Sciatic nerve (tissue), 2 donors: ENCODE measurements at places on chromosomes 13 and 19.
A peak's percentile ranks its signal among the peaks of the same experiment; 100 is the strongest.

DNA sequence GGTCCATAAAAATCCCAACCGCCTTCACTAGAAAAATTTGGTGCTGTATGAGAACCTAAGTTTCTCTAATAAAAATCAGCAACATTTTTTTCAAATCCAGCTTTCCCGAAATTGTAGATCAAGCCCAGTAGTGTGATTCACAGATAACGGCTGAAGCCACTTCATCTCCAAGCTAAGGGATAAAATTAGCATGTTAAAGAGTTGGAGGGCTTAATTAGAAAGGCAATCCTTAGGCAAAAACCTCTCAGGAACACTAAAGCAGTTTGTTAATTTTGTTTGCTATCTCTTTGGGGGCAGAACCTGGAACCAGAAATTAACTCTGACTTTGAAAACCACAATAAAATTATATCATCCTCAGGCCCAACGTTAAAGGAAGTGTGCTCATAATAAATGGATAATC is 820.2 kb downstream of the GPC5 start:
- DNase-seq: no peak

DNA sequence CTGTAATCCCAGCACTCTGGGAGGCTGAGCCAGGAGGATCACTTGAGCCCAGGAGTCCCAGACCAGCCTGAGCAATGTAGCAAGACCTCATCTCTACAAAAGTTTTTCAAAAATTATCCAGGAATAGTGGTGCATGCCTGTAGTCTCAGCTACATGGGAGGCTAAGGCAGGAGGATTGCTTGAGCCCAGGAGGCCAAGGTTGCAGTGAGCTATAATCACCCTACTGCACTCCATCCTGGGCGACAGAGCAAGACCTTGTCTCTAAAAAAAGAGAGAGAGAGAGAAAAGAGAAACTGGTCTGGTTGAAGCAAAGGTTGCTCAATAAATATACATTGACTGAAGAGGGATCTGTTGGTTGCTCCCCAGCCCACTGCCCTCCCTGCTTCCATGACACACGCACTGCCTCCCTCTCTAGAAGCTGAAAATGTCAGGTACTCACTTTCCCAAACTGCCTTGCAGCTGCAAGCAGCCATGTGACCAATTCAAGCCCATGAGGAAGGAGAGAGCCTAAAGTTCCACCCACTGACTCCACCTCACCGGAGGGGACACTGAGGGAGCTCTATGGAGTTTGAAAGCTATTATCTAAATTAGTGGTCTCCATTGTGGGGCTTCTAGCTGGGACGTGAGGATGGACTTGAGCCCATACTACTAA is 14.0 kb downstream of the CEACAM16 start:
- DNase-seq: no peak

- no peak for DNase-seq
These were observed 16.0 kb downstream of the SSC5D start for GRCh38 chr19:55504252-55504603.

- DNase-seq: no peak
These were observed 158.9 kb downstream of the EFNB2 start for GRCh38 chr13:106376401-106377112.

- no peak for DNase-seq
These were observed 7.0 kb upstream of the PGLS start for GRCh38 chr19:17504456-17504855.

DNA sequence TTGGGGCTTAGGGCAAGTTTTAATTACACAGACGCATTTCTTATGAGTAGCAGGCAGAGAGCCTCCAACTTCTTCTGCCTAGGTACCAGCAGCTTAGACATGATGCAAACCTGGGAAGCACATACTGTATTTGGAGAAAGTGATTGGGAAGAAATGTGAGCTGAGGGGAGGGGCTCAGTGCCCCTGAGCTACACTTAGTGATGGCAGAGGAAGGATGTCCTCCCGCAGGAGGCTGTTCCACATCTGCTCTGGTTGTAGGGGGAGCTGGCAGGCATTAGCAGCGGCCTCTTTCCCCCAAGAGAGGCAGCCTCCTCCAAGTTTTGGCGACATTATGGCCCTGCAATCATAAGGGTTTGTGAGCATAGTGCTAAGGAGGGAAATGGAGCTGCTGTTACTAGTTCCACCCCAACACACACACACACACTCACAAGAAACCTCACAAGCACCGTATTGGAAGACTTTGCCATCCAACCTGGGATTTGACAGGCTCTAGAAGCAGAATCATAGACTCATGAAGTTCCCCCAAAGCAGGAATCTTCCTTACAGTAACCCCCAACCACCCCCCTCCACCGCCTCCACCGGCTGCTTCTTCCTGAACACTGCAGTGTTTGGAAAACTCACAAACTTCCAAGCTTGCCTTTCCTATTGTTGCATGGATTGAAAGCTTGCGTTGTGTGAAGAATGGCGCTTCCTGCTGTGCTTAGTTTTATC is 3.3 kb downstream of the ALOX5AP start:
- DNase-seq: no peak

DNA sequence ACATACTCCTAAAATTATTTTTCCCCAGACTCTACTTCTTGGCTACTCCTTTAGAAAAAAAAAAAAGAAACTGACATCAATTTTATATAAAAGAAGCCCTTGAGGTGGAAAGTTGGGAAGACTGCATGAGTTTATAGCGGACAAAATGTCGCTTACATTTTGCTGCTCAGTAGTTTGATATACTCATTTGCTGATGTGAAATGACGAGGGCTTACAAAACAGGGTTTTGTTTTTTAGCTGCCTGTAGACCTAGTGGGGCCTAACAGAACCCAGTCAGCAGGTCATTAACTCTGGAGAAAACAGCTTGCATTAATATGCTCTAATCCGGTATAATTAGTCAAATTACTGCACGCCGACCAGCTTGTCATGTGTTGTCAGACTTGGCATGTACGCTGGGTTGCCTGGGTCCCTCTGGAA is 37.6 kb upstream of the MAB21L1 start:
- DNase-seq: no peak

DNA sequence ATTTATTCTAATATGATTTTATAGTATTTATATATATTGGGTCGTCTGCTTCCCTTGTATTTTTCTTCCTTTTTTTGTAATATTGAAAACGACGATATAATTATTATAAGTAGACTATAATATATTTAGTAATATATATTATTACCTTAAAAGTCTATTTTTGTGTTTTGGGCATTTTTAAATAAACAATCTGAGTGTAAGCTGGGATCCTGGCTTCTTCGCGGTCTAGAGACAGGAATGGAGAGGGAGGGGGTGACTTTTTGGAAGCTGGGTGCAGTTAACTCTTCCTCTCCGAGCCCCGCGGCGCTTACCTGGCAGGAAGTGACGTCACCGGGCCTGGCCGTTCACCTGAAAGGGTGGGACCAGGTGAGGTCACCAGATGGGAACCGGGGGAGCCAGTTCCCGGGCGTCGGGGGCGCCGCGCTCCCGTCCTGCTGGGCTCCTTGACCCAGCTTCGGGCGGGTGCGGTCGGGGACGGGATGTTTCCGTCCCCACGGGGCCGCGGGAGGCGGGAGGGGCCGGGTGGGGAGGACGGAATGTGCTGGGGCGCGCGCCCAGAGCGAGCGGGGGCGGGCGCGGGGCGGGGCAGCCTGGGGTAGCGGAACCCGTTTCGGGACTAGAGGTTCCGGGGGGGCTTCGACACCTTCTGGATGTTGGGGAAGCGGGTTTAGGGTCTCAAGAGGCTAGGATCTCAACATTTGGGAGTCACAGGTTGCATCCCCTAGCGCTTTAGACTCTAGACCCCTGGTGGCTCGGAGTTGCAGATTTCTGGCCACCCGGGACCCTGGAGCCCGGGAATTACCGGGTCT is 2.8 kb downstream of the ZFP36 start:
- DNase-seq: peak; percentile 95

DNA sequence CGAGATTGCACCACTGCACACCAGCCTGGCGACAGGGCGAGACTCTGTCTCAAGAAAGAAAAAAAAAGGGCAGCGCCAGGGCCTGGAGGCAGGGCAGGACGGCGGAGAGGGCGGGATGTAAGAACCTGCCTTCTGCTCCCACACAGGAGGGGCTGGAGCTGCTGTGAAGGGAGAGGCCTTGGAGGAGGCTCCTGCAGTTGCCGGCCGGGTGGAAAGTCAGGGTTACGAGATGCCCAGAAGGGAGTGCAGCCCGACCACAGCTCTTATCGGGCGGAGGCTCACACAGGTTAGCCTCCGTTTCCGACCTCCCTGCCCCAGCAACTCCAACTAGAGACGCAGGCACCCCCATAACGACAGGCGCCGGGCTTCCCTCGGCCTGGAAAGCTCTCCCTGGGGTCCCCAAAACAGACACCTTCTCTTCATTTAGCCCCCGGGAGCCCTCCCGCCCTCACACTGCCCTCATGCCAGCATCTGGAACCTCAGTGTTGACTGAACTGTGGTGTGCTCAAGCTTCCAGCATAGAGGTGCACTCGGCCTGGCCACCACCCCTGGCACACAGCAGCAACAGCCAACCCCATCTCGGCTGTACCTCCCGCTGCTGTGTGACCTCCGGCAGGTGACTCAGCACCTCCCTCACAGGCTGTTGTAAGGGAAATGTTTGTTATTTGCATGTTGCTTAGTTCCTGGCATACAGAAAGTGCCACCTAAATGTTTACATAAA is 1.4 kb downstream of the PLPP2 start:
- DNase-seq: no peak

- no peak for DNase-seq
These were observed at the start of gene ADGRE1 for GRCh38 chr19:6887316-6887715. Gene ADGRE1, plus strand, starts transcription at chr19:6887579. Its CDS starts 30 bp downstream, at chr19:6887609.

GRCh38 chr19:18629166-18630088 is 7.4 kb upstream of the KLHL26 start:
- no peak for DNase-seq

GRCh38 chr19:49374665-49375434 is 11.2 kb downstream of the DKKL1 start:
- DNase-seq: no peak

GRCh38 chr19:11290256-11290655 is 5.7 kb upstream of the TSPAN16 start:
- DNase-seq: no peak

- no peak for DNase-seq
These were observed 112.5 kb upstream of the SLC7A1 start for GRCh38 chr13:29707876-29708543.

- no peak for DNase-seq
These were observed 223.6 kb downstream of the GPC6 start for GRCh38 chr13:93450191-93450621.

GRCh38 chr19:35449359-35450043 is 1.4 kb downstream of the FFAR2 start:
- DNase-seq: no peak

GRCh38 chr19:41455936-41456335 is 13.0 kb downstream of the ERICH4 start:
- DNase-seq: no peak

GRCh38 chr19:18558604-18559003 is 934 bp downstream of the KXD1 start:
- no peak for DNase-seq

DNA sequence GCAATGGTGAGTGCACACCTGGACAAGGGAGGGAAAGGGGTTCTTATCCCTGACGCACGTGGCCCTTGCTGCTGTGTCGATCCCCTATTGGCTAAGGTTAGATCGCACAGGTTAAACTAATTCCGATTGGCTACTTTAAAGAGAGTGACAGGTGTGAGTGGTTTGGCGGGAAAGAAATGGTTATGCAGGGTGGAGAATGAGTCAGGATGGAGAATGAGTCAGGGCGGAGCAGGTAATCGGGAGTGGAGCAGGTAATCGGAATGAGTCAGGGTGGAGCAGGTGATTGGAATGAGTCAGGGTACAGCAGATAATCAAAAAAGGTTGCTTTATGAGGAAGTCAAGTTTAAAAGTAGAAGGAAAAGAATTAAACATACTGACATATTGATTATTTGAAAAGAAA is 24.4 kb upstream of the SIAH3 start:
- no peak for DNase-seq

- DNase-seq: no peak
These were observed 1494.9 kb upstream of the MIR17HG start for GRCh38 chr13:89852570-89852969.

DNA sequence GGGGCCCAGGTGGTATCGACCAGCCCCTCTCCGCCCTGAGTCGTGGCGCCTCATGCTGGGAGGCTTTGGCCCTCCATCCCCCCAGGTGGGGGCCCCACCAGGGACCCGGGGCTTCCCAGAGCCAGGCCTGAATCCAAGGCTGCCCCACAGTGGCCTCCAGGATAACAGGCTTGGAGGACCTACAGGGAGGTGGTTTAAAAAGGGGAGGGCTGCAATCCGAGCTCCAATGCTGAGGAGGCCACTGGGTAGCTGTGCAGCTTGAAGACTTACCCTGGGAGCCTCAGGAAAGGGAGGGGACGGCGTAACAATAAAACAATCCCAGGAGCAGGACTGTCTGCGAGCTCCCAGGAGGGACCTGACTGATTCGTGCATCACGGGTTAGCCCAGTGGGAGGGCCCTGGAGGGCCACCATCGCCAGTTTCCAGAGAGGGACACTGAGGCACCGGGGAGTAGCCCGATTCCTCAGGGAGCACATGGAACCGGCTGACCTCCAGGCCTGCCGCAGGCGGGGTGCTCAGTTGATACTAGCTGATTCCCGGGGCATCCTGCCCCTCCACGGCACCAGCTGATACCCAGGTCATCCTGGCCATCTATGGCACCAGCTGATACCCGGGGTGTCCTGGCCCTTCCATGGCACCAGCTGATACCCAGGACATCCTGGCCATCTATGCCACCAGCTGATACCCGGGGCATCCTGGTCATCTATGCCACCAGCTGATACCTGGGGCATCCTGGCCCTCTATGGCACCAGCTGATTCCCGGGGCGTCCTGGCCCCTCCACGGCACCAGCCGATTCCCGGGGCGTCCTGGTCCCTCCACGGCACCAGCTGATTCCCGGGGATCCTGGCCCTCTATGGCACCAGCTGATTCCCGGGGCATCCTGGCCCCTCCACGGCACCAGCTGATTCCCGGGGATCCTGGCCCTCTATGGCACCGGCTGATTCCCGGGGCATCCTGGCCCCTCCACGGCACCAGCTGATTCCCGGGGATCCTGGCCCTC is 3.7 kb upstream of the C2CD4C start:
- DNase-seq: no peak

DNA sequence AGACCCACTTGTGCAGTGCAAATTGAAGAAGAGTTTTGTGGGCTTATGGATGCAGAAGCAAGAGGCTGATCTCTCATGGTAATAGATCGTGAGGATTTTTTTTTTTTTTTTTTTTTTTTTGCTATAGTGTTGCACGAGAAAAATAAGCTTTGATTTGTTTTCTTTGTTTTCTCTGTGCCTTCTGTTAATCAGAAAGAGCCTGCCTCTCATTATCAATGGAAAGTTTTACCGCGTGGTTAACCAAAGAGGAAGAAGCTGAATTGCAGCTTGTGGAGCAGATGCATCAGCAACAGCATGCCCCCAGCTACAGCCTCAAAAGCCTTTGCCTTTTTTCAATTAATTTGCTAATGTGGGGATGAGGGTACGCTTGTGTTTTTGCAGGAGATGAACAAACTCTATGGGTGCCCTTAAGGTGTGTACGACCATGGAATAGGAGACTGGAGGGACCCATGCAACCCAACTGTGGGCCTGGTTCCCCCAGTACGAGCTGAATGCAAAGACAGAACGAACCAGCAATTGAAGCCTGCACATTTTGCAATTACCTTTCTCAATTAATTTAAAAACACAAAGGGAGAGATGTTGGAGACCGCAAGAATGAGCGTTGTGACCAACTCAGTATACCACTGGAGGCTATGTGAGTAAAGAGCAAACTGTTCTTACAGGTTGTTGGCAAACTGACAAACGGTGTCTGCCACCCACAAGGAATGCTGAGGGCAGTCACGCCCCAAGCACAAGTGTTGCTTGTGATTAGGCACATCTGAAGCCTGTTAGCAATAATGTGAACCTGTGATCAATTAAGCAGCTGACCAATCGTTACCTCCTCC is 58.6 kb upstream of the SPRY2 start:
- DNase-seq: no peak

GRCh38 chr19:48480183-48480557 is 11.0 kb downstream of the CYTH2 start:
- DNase-seq: peak; percentile 77
